ENCODE measurements at places on chromosomes 6 and 20.

DNA sequence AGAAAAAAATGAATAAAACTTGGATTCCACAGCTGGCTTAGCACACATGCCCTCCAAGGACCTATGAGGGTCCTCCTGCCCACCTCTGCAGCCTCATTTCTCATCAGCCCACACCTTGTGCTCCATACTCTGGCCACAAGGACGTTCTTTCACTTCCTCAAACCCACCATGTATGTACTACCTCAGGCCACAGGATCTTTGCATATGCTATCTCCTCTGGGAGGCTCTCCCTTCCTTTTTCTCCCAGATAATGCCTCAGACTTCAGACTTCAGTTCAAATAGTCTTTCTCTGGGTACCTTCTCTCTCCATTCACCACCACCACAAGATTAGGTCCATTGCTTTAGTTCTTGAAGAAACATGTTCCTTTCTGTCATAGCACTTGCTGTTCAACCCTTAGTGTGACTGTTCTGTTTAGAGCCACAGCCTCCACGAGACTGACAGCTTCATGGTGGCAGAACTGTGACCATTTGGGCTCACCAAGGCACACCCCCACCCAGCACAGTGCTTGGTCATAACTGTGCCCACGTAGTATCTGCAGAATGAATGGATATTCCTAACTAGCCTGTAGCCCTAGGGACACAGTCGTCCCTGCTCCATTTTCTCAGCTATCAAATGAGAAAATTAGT, 146.7 kb upstream of the LRFN2 start:
- DNase-seq = no peak

- DNase-seq = no peak
These were observed 67.6 kb upstream of the BTBD3 start for GRCh38 chr20:11849976-11850670.

GRCh38 chr6:140276719-140277118, 902.3 kb upstream of the CITED2 start:
- no peak for DNase-seq

- DNase-seq = no peak
These were observed 567 bp downstream of the HS3ST5 start for GRCh38 chr6:114342086-114342825.

DNA sequence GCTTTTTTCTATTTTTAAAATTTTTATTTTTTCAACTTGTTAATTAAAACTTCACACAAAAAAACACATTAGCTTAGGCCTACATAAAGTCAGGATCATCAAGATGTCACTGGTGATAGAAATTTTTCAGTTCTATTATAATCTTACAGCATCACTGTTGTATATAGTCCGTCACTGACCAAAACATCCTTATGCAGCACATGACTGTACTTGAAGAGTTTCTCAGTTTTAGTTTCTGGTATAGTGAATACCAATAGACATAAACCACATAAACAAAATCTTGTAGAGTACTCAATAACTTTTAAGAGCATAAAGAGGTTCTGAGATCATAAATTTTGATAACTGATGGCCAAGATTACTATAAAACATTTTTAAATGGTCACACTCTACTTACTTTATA, 71.8 kb downstream of the ASCC3 start:
- DNase-seq = no peak

GRCh38 chr20:32804022-32804715, 15.6 kb upstream of the MAPRE1 start:
- DNase-seq = no peak

DNA sequence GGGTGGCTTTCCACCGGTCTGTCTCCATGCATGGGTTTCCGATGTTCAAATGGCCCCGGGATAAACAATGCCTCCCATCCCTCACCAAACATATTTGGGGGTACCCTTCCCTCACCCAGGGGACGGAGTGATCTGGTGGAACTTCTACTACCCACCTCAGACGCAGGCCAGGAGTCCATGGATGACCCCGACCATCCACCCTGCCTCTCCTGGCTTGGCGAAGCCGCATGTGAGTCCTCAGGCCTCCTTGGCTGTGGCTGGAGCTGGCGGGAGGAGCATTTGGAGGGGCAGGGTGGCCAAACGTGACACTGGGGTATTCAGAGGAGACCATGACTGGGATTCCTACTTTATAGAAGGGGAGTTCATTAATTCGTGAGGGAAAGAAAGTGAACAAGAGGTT, 45.9 kb upstream of the FRMD1 start:
- DNase-seq = no peak

- DNase-seq = no peak
These were observed 101.1 kb downstream of the DLGAP4 start for GRCh38 chr20:36407199-36407733.

DNA sequence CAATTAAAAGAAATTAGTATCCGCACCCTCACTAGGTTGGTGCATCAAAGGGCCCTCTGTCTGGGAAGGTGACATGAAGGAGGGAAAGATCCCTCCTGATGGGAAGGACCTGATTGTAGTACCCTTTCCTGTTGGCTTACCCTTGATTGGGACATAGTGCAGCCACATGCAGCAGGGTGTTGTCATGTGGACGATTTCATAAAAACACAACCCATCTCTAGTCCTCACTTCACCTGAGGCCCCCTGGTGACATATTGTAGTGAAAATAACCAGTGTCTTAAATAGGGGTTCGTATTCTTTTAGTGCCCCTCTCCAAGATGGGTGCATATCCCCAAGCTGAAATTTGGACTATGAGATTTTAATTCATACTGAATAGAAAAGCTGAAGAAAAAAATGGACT, 97.3 kb downstream of the SLX4IP start:
- DNase-seq = no peak

GRCh38 chr6:25504661-25505060, 147.4 kb upstream of the SCGN start:
- DNase-seq = no peak

GRCh38 chr20:5181492-5181891, 54.7 kb downstream of the CDS2 start:
- DNase-seq = no peak

DNA sequence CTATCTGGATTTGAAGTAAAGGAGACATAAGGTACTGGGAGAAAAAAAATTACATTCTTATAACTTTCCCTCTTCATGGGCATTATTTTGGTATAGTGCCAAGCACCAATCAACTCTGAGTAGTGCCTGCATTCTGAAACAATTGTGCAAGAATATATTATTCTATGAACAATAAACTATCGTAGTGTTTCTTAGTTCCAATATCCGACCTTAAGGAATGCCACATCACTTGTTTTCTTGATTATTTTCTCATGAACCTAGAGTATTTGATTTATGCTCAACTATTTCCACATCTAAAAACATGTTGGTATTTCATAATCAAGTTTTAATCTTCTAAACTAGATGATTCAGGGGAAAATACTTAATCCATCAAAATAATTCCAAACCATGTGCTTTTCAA, 294.4 kb upstream of the TBX18 start:
- DNase-seq = no peak

DNA sequence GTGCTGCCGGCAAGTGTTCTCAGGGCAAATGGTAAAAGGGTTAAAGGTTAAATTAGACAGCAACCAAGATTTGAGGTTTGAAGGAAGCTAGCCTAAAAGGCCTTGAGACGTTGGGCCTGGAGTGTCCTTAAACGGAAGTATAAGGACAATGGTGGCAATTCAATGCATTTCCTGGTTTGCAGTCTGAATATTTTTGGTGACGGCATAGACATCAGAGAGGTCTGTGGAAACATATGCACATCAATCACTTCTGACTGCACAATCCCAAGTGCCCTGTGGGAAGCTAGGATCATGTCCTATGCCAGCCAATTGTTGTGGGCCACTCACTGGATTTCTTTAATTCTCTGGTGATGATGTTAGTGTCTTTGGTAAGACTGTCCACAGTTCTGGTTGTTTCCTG, 25.7 kb upstream of the TUBB2A start:
- DNase-seq = no peak
